ENCODE measurements at places on chromosomes 13 and 19.

- DNase-seq, result no peak
Measured at GRCh38 chr13:46624353-46624752, 71.4 kb downstream of the LRCH1 start.

DNA sequence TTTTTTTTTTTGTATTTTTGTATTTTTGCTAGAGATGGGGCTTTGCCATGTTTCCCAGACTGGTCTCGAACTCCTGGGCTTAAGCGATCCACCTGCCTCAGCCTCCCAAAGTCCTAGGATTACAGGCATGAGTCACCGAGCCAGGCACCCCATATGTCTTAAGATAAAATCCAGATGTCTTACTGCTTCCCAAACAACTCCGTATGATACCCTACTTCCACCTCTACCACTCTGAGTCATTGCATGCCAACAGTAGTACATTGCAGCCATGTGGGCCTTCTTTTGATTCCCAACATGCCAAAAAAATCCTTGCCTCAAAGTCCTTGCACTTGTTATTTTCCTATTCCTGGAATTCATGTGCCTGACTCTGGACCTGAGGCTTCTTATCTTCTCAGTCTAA, 799.2 kb downstream of the GPC5 start:
- no peak for DNase-seq

- DNase-seq, result no peak
Measured at GRCh38 chr19:8305798-8306197, 2.4 kb downstream of the CD320 start.

- DNase-seq, result no peak
Measured at GRCh38 chr19:46828484-46828883, 22.2 kb downstream of the AP2S1 start.

GRCh38 chr19:4985551-4985991, 16.7 kb downstream of the KDM4B start:
- no peak for DNase-seq

DNA sequence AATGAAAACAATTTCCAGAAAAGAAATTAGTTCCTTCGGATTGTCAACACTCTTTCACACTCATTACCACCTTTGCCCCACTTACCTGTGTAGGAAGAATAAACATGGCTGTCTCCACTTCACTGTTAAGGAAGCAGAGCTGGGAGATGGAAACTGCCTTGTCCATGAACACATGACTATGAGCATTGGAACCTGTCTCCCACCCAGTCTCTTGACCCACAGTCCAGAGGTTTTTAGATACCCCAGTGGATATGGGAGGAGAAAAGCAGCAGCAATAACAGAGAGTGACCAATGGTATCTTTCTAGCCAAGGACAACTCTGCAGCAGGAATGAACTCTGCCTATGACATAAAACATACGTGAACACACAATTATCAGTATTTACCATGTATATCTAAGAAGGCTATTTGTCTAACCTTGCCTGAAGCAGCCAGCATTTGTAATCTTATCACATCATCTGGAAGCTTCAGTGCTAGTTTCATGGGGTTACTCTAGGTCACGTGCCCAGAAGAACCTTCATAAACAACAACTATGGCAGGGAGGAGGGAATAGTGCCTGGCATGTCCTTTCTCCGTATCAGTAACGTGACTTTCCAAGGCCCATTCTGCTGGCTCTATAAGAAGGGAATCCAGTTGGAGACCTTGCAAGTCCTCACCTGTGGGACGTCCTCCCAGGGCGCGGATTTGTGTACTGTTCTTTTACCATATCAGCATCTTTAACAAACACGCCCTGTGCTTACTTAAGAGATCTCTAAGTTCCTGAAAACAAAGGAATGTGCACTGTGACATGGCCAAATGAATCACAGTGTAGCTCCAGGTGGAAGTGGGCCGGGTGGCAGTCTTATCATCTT, 221.8 kb upstream of the UBL3 start:
- no peak for DNase-seq

GRCh38 chr13:55038230-55038629, 2009.6 kb downstream of the OLFM4 start:
- no peak for DNase-seq

DNA sequence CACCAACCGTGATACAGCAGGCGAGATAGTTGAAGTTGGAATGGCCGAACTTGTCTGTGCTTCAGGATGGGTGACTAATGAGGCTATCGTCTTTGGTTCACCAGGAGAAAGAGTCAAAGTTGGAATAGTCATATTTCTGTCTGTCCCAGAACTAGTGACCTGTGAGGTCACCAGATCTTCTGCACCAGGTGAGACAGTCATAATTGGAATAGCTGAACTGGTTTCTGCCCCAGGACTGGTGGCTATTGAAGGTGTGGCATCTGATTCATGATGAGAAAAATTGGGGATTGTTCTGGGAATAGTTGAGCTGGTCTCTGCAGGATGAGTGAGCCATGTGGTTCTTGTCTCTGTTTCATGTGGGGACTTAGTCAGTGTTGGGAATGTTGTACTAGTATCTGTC, 71.6 kb downstream of the MUC16 start:
- DNase-seq, result no peak

DNA sequence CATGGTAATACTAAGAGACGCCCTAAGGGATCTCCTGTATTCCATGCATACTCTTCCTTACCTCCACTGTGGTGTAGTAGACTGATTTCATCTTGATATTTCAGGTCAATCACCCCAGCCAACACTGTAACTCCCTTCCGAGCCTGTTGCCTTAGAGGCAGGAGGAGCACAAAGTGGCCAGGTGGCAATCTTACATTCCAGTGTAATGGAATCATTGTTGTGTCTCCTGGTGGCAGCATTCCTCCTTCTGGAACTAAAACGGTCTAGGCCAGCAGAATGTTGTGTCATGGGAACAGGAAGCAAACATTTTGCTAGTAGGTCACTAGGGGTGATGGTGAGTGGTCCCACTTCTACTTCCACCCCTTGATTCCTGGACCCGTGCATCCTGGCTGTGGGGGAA, 405.7 kb upstream of the SLC10A2 start:
- no peak for DNase-seq

DNA sequence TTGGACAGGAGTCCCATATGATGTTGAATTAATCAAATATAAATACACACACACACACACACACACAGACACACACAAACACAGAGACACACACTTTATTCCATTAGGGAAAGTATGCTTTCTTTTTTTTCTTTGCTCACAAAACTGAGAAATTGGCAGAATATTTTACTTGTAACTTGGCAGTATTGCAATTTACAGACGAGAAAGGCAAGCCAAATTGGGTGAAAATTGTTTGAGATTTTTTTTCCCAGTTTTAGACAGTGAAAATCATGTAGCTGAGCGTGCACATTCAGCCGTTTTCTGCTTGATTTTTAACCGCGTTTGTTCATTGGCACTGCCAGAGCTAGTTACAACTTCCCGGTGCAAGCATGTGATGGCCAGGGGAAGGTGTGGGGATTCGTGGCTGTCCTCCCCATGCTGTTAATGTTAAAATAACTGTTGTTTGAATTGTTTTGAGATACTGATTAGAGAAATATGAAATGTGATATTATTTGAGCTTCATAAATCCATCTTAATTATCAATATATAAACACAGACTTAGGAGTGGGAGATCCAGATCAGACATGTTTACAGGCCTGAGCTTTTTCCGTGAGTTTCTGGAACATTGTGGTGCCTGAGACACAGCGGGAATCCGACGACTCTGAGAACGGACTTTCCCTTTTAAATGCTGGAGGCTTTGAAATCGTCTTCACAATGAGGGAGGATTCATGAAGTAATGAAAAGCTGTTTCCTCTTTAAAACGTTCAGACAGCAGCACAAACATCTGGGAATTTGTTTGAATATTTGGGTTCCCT, 125.5 kb downstream of the KCNRG start:
- DNase-seq, result no peak

DNA sequence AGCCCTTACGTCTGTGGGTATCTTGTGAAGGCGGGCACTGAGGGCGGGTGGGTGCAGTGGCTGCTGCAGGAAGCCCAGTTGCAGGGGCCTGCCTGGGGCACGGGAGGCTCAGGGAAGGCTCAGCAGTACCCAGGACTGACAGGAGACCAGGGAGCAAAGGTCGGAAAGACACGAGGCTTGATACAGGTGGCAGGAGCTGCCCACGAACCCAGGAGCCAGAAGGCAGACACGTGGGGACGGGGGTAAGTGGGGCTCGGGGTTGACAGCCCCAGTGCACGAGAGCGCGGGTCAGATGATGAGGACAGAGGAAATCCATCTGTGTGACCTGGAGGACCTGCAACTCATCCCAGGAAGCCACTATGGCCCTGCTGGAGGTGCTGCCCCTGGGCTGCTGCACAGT, 25.3 kb downstream of the ELAVL1 start:
- DNase-seq, result no peak

DNA sequence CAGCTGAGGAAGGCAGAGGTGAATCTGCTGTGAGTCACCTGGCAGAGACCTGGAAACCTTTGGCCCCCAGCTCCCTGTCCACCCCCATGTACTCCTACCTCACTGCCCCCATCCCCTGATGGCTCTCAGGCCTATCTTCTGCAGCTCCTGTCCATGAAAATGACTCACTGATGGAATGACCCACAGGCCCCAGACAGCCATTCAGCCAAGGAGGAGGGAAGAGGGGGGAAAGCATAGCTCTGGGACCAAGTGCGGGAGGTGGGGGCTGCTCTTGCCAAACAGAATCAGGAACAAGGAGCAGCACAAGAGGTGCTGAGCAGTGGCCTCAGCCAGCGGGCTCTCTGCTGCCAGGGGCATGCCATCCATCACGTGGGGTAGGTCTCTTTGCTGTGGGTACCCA, 111.4 kb upstream of the C1QTNF9B start:
- no peak for DNase-seq

GRCh38 chr13:35614666-35615065, 138.2 kb upstream of the MAB21L1 start:
- no peak for DNase-seq

DNA sequence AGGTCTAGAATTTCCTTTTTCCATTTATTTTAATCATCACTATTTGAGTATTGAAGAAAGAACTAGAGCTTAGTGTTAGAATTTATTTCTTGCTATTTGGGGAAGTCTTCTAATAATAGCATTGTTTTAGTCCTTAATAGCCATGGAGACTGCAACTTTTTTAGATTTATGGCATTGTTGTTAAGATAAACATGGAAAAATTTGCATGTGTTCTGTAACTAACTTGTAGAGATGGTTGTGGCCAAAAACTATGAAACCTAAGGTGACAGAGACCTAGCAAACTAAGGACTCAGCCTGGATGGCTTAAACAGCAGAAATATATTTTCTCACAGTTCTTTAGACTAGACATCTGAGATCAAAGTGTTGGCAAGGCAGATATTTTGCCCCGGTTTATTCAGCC, 246.4 kb downstream of the SPRY2 start:
- DNase-seq, result no peak

DNA sequence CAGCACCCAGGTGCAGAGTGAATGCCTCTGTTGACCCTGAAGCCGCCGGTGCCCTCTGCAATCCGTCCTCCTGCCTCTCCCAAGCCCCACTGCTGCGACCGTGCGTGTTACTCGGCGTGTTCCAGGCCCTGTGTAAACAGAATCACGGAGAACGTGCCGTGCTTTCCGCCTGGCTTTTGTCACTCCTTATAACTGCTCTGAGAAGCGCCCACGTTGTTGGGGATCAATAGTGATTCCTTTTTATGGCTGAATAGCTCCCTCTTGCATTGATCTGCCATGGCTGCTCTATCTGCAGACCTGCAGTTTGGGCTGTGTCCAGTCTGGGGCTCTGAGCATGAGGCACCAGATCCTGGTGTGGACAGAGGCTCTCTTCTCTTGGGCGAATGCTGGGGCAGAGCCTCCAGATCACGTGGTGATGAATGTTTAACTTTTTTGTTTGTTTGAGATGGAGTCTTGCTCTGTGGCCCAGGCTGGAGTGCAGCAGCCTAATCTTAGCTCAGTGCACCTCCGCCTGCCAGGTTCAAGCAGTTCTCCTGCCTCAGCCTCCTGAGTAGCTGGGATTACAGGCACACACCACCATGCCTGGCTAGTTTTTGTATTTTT, 15.8 kb downstream of the ADPRHL1 start:
- DNase-seq, result no peak

- no peak for DNase-seq
Measured at GRCh38 chr13:44153496-44153895, 220.1 kb upstream of the SERP2 start.

GRCh38 chr13:47843005-47843404, 158.1 kb downstream of the SUCLA2 start:
- DNase-seq, result no peak

DNA sequence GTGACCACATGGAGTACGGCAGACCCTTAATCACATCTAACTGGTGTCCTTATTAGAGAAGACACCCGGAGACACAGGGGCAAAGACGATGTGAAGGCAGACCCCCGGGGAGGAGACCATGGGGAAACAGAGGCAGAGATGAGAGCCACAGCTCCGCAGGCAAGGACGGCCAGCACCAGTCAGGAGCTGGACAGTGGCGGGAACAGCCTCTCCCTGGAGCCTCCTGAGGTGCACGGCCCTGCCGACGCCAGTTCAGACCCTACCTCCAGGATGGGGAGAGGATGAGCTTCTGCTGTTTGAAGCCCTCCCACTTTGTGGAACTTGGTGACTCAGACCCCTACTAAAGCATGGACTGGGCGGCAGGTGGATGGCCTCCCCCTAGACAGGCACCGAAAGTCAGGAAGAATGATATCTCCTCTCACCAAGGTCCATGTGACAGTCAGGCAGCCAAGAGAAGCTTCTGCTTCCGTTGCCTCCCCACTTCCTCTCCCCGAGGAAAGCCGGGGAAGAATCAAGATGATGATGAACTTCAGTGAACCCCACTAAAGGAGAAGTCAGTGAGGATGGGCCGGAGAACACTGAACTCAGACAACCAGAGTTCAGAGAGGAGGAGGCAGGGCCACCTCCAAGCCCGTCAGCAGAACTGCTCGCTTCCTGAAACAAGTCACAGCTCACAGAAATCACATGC, 25.4 kb downstream of the RAB20 start:
- DNase-seq, result no peak

- DNase-seq, result no peak
Measured at GRCh38 chr19:33465371-33465770, 56.2 kb downstream of the PEPD start.

GRCh38 chr13:95676105-95676761, 706 bp upstream of the DNAJC3 start:
- DNase-seq, result peak; percentile 92

GRCh38 chr13:103772576-103772975, 706.4 kb upstream of the SLC10A2 start:
- DNase-seq, result no peak

GRCh38 chr13:109208522-109208921, 577.9 kb downstream of the IRS2 start:
- DNase-seq, result no peak

DNA sequence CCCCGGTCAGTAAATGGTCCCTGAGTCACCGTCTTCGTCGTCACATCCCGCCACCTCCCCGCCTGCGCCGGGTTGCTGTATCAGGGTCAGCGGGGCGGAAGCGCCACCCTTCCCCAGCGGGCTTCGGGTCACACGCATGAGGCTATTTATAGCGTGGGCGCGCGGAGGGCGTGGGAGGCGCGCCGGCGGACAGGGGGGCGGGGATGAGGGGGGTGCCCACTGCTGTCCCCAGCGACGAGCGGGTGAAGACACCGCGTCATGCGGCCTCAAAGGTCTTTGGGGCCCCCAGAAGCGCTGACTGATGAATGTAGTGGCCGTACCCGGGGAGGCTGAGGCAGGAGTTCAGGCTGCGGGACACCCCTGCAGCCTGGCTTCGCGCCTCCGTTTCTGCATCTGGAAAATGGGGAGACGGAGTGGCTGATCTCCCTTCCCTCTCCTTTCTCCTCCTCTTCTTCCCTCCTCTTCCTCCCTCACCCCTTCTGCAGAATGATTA, 7.9 kb downstream of the UNC13A start:
- DNase-seq, result no peak

Measured in vagina (tissue), 2 donors.